ENCODE measurements at places on chromosomes 6 and 20. TPM values are rescaled to one million over a fixed set of nuclear protein-coding genes. Genes with fewer than 3 reads are reported as not detected.

CST7 gene
- not detected for total RNA-seq

- no peaks in the 10 kb centered on the region for H3K36me3 ChIP-seq
- peak; percentile 43 for DNase-seq
- no peak overlapping the region for H3K27ac ChIP-seq
- H3K4me3 ChIP-seq = no peak overlapping the region
- no peaks in the 10 kb centered on the region for H3K4me1 ChIP-seq
These were observed 97.5 kb downstream of the CDH26 start for GRCh38 chr20:60055740-60056139.

- no peaks in the 10 kb centered on the region for H3K4me1 ChIP-seq
- no peak for DNase-seq
- H3K4me3 ChIP-seq = no peak overlapping the region
- no peaks in the 10 kb centered on the region for H3K36me3 ChIP-seq
These were observed 36.1 kb upstream of the NKX2-4 start for GRCh38 chr20:21433329-21433890.

DNA sequence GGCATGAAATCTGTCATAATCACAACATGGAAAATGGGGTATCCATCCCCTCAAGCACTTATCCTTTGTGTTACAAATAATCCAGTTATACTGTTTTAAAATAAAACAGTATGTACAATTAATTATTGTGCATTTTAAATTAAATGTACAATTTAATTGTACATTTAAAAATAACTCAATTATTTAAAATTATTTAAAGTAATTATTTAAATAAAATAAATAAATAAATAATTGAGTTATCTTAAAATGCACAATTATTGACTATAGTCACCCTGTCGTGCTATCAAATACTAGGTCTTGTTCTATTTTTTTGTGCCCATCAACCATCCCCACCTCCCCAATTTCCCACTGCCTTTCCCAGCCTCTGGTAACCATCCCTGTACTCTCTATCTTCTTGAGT, 66.9 kb upstream of the KCNG1 start:
- no peak overlapping the region for H3K27ac ChIP-seq
- no peak for DNase-seq
- H3K36me3 ChIP-seq = no peaks in the 10 kb centered on the region
- no peaks in the 10 kb centered on the region for H3K27me3 ChIP-seq
- H3K4me3 ChIP-seq = no peak overlapping the region

GRCh38 chr6:18245642-18246041, 18.7 kb downstream of the DEK start:
- no peaks in the 10 kb centered on the region for H3K4me1 ChIP-seq
- H3K27me3 ChIP-seq = no peaks in the 10 kb centered on the region
- no peak overlapping the region for H3K27ac ChIP-seq

DNA sequence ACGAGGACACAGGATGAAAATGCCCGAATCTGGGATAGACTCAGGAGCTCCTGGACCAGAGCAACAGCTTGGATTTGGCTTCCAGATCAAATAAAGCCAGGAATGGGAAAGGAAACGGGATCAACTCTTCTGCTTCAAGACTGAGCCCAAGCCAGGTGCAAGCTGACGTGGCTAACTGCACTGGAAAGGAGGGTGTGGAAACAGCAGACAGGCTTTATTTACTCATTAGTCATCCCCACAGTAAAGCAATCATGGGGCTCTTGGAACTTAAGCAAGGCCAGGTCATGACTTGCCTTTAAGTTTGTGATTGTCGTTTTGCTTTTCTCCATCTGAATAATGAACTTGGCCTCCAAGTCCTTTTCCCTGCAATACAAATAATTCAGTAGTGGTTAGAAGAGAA, 45.2 kb downstream of the KIF16B start:
- H3K27ac ChIP-seq = no peak overlapping the region
- H3K4me3 ChIP-seq = no peak overlapping the region
- H3K36me3 ChIP-seq = no peaks in the 10 kb centered on the region
- peaks cover 2% of the 10 kb centered on the region for H3K4me1 ChIP-seq
- no peak for DNase-seq

DNA sequence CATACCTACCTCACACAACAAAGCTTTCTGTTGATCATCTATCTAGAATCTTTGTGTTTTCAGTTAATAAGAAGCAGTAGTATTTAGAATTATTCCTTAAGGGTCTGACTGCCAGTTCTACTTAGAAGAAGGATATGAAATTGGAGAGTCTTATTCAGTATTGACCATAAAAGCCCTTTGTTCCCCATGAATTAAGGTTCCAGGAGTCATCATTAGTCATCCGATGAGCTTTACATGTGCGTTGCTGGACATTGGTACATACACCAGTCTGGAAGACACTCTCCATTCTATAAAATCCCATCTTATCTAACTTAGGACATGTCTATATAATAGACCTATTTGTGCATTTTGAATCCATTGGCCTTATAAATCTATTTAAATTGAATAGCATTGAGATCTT, 34.4 kb upstream of the RNF217 start:
- H3K4me1 ChIP-seq = no peaks in the 10 kb centered on the region
- no peaks in the 10 kb centered on the region for H3K27me3 ChIP-seq
- no peak for DNase-seq
- no peaks in the 10 kb centered on the region for H3K36me3 ChIP-seq
- H3K4me3 ChIP-seq = no peak overlapping the region

GLP1R gene
- not detected for total RNA-seq

GRCh38 chr20:57985278-57985677, 243.2 kb downstream of the ANKRD60 start:
- no peaks in the 10 kb centered on the region for H3K27me3 ChIP-seq
- peak; percentile 62 for DNase-seq
- no peak overlapping the region for H3K4me3 ChIP-seq
- no peak overlapping the region for H3K27ac ChIP-seq
- no peaks in the 10 kb centered on the region for H3K4me1 ChIP-seq

PBOV1 gene
- total RNA-seq = not detected

- no peaks in the 10 kb centered on the region for H3K4me1 ChIP-seq
- H3K36me3 ChIP-seq = no peaks in the 10 kb centered on the region
- DNase-seq = peak; percentile 86
These were observed 122.8 kb upstream of the COL21A1 start for GRCh38 chr6:56370127-56370540.

DNA sequence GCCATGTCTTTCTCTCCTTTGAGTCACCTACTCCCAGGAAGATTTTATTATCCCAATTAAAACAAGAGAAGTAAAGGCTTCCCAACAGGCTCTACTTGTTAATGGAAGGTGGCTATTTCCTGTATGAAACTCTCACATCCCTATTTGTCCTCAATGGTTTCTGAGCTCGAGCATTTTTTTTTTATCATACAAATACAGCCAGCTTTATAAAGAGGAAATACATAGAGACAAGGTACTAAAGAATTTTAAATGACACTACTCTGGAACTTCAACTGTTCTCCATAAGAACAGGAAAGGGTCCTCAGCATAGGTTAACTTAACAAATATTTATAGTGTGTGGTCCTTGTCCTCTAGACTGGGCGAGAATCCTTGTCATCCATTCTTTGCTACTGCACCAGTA, 41.0 kb downstream of the TSHZ2 start:
- no peak overlapping the region for H3K27ac ChIP-seq
- H3K4me3 ChIP-seq = no peak overlapping the region
- DNase-seq = no peak
- H3K4me1 ChIP-seq = no peaks in the 10 kb centered on the region

GRCh38 chr20:51828762-51829161, 26.4 kb upstream of the SALL4 start:
- no peaks in the 10 kb centered on the region for H3K36me3 ChIP-seq
- H3K4me3 ChIP-seq = no peak overlapping the region
- H3K27me3 ChIP-seq = no peaks in the 10 kb centered on the region
- peak; percentile 82 for DNase-seq
- H3K4me1 ChIP-seq = peaks cover 3% of the 10 kb centered on the region
